ENCODE measurements at places on chromosomes 4 and X. TPM values are rescaled to one million over a fixed set of nuclear protein-coding genes. Genes with fewer than 3 reads are reported as not detected.

ZAR1 gene
- total RNA-seq, result 2.3 TPM

MAGEE2 gene
- total RNA-seq, result not detected

DNA sequence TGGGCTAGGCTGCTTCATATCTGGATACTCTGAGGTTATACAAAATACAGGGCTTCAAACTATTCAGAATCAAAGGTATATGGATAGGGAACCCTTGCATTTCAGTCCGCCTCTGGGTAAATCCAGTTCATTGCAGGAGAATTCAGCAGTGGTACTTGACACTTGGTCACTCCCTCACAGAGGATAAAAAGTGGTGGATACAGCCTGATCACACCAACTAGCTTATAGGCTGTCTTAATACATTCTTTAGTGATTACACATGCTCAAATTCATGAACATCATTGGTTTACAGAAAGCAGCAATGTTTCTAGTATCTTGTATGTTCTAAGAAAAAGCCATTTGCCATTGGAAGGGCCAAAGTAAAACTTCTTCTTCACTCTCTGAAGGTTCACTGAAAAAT is 104.8 kb upstream of the PDE5A start:
- no peak for DNase-seq

DNA sequence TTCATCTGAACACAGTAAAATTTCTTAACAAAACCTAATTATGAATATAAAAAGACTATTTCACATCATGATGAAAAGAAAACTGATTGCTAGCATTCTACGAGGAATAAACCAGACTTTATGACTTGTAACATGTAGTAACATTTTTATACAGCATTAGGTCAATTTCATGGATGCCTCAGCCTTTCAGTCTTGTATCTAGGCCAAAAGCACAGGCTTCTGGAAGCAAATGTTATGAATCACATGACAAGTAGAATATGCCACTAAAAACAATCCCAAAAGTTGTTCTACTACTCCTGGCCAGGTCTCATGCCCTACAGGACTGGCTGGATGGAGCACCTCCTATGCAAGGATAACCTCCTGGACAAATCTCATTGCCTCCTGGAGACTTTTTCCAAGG is 101.2 kb downstream of the ARHGAP6 start:
- DNase-seq, result no peak
